ENCODE measurements at places on chromosomes 5 and 9. TPM values are rescaled to one million over a fixed set of nuclear protein-coding genes. Genes with fewer than 3 reads are reported as not detected.

- no peaks in the 10 kb centered on the region for H3K4me1 ChIP-seq
- H3K27ac ChIP-seq = no peak overlapping the region
- peaks cover 8% of the 10 kb centered on the region for H3K27me3 ChIP-seq
- H3K36me3 ChIP-seq = no peaks in the 10 kb centered on the region
- H3K4me3 ChIP-seq = no peak overlapping the region
- DNase-seq = no peak
These were observed 99.5 kb upstream of the FBXL17 start for GRCh38 chr5:108481355-108481931.

DNA sequence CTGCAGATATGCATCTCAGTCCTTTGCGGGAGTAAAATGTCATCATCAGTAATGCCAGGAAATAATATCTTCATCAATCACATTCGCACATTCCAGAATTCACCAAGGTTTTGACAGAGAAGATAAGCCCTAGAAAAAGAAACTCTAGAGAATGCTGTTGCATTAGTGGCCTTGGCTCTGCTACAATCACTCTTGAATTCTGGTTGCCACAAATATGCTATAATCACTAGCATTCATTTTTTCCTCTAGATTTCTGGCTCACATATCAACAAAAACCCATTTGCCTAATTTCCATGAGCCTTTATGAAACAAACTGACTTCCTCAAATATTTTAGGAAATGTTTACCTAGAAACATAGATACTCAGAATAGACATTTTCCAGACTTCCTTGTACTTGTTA is 653.4 kb downstream of the ANXA1 start:
- no peaks in the 10 kb centered on the region for H3K4me1 ChIP-seq
- DNase-seq = no peak
- no peaks in the 10 kb centered on the region for H3K27me3 ChIP-seq
- H3K4me3 ChIP-seq = no peak overlapping the region
- no peak overlapping the region for H3K27ac ChIP-seq

DNA sequence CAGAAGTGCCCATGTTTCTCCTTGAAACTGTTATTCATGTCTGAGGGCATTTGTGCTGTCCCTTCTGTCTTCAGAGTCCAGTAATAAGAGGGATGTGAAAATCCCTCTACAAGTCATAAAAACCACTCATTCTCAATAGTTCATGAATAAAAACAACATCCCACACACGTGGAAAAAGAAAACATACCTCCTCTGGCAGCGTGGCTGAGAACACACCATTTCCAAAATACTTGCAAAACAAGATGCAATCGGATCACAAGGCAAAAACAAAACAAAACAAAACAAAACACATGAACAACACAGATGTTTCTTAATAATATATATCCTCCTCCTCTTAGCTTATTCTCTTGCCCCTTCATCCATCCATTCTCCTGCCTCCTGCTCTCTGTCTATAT is 71.0 kb upstream of the EQTN start:
- H3K27me3 ChIP-seq = peaks cover 8% of the 10 kb centered on the region
- no peak overlapping the region for H3K4me3 ChIP-seq
- H3K27ac ChIP-seq = peak overlapping the region; percentile 4
- H3K4me1 ChIP-seq = peaks cover 50% of the 10 kb centered on the region

GRCh38 chr5:114830114-114830513 is 339.6 kb downstream of the TRIM36 start:
- no peaks in the 10 kb centered on the region for H3K27me3 ChIP-seq
- no peak for DNase-seq
- H3K36me3 ChIP-seq = no peaks in the 10 kb centered on the region
- H3K4me1 ChIP-seq = no peaks in the 10 kb centered on the region
- H3K27ac ChIP-seq = no peak overlapping the region

GRCh38 chr9:110890416-110890815 is 147.9 kb downstream of the LPAR1 start:
- no peak overlapping the region for H3K27ac ChIP-seq
- H3K27me3 ChIP-seq = no peaks in the 10 kb centered on the region
- no peaks in the 10 kb centered on the region for H3K4me1 ChIP-seq
- H3K36me3 ChIP-seq = no peaks in the 10 kb centered on the region
- DNase-seq = no peak
- no peak overlapping the region for H3K4me3 ChIP-seq

DNA sequence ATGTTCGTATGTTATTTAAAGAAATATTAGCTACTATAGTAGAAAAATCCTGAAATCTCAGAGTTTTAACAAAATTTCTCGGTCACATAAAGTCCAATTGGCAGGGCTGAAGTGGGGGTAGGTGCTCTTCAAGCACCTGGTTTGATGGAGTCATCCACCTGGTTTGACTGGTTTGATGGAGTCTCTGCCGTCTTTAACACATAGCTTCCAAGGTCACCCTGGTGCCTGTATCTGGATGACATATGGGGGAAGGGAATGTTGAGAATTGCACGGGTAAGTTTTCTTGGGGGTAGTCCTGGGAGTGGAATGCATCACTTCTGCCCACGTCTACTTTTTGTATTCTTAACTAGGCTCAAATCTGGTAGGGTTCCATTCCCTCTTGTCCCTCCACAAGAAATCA is 351.2 kb downstream of the SH3GL2 start:
- no peak for DNase-seq
- H3K4me3 ChIP-seq = no peak overlapping the region
- no peaks in the 10 kb centered on the region for H3K4me1 ChIP-seq
- no peak overlapping the region for H3K27ac ChIP-seq
- H3K36me3 ChIP-seq = no peaks in the 10 kb centered on the region
- H3K27me3 ChIP-seq = no peaks in the 10 kb centered on the region

TLR4 gene
- 0.16 TPM for total RNA-seq

PPP3R2 gene
- total RNA-seq = not detected

SLC36A2 gene
- not detected for total RNA-seq

GRCh38 chr5:176611435-176611834 is 1.5 kb upstream of the GPRIN1 start:
- H3K4me1 ChIP-seq = peaks cover 11% of the 10 kb centered on the region
- peak; percentile 81 for DNase-seq
- no peak overlapping the region for H3K27ac ChIP-seq

MFAP3 gene
- 23.0 TPM for total RNA-seq
